ENCODE measurements at places on chromosomes 4 and X.
A peak's percentile ranks its signal among the peaks of the same experiment; 100 is the strongest.

GRCh38 chr4:68375667-68376559 lies 26.0 kb upstream of the YTHDC1 start:
- peak; percentile 29 for DNase-seq

DNA sequence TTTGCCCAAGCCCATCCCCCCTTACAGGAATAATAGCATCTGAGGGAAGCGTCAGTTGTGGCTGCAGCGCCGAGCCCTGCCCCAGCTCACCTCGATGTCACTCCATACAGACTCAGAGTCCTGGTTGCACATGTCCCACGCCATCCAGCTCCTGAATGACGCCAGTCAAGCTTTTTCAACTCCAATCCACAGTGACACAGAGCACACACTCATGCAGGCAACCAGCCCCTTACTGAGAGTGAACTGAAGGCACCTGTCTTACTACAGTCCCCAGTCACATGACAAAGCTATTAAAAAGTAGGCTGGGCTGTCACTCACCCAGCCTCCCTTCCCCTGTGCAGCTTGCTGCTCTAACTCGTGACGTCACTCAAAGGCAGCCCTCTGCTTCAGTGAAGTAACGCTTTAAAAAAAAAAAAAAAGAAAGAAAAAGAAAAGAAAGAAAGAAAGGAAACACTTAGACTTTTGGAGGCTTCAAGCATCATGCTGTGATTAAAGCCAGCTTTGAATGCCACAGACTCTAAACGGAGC lies at the start of gene PPARGC1A:
TSS of gene PPARGC1A (minus strand) at position 234 of the 528 bp plus-strand sequence. CDS start at position 144, 90 bp downstream.
- no peak for DNase-seq

DNA sequence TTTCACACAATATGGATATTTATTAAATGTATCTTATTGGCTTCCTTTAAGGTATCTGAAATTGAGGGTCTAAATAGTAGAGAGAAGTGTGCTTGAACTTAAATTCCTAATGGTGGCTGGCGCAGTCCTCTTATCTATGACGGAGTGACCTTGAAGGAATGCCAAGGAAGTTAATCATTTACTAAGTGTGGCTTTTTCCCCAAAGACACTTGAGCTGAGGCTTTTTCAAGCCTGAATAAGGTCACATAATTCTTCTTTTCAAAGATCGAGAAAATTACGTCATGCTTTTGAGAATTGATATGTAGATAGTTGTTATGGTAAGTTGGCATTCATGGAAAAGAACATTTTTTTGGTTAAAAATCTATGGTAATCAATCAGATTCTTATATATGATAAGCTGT lies 11.7 kb upstream of the PRPS2 start:
- no peak for DNase-seq

GRCh38 chr4:168496834-168497233 lies at the start of gene PALLD:
Gene PALLD (plus strand): TSS chr4:168497052.
- DNase-seq = no peak

DNA sequence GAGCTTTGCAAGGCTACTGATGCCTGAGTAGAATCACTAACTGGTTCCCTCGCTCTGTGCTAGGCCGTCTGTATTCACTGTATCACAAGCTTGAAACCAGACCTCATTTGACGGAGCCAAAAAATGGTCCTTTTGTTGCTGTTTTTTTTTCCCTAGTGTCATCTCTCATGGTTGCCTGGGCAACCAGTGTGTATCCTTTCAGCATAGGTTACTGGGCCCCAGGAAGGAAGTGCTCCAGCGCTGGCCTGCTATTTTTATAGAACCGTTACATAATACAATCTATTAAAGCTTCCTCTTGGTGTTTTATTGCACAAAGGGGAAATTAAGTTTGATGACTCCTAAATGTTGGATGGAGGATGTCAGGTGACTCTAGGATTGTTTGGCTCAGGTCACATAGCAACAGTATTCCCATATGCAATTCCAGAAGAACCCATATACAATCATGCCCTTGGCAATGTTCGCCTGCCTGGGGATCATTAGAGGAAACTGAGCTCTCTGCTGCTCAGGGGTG lies 220.4 kb downstream of the SPRY1 start:
- no peak for DNase-seq

- DNase-seq = no peak
These were observed 1.8 kb downstream of the SUV39H1 start for GRCh38 chrX:48698306-48698705.

DNA sequence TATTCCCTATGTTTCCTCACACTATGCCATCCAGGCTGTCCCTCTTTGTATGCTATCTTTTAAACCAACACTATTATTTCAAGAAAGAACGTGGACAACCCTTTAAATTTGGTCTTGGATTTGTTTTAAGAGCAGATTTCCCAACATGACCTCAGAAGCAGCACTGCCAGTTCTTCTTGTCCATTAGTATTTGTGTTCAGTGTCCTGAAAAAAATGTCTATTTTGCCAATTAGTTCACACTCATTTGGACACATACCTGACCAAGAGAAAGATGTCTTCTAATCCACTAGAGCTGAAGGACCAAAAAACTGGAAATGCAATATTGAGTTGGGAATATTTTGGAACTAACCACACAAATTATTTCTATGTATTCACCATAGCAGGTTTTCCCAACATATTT lies 223.2 kb upstream of the CNKSR2 start:
- DNase-seq = no peak

DNA sequence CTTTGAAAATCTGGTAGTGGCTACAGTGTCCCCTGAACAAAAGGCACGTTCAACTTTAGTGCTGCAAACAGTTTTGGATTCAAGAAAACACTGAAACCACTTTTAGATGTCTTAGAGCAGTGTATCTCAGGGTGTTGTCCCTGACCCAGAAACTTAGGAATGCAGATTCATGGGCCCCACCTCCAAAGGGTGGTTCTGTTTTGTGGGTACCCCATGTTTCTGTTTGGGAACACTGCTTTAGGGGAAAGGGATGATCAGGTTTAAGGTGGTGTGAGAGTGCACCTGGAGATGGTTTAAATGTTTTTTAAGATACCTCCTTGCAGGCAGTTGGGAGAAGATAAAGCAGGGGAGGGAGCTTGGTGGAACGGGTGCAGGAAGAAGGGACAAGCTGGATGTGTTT lies 55.6 kb downstream of the JADE1 start:
- DNase-seq = no peak

DNA sequence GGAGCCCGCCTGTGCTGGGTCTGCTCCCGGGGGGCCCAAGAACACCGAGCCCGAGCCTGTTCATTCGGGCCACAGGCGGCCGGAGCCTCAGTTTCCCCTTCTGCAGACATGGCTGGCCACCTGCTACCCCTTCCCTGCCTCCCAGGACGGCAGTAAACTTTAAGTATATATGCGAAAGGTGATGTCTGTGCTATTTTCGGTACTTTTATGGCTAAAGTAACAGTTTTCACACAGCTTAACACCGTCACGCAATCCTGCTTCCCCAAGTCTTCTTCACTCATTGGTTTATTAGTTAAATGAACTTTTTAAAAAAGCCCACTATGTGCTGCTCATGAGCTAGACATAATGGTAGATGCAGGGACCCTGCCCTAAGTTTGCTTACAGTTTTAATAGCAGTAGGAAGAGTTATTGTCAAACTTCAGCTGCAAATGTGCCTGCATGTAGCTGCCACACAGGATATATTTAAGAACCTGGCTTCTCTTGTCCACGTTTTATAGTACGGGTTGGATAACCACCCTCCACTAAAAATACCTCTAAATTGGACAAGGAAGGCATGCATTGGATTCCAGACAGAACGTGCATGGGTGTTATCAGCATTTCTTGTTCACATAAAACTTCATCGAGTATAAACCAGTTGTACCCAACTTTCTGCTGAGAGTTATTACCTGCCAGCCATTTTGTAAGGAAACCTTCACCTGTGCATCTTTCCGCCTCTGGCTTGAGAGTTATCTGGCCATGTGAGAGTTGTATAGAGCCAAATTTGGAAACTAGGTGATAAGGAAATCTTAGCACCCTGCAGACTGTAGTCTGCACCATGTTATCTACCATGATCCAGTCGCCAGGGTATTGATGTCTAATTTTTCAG lies 741 bp downstream of the ANAPC4 start:
- DNase-seq = no peak

- no peak for DNase-seq
These were observed 308.3 kb downstream of the BMPR1B start for GRCh38 chr4:95066050-95066449.

GRCh38 chr4:120844528-120844921 lies 78.0 kb downstream of the PRDM5 start:
- DNase-seq = no peak

DNA sequence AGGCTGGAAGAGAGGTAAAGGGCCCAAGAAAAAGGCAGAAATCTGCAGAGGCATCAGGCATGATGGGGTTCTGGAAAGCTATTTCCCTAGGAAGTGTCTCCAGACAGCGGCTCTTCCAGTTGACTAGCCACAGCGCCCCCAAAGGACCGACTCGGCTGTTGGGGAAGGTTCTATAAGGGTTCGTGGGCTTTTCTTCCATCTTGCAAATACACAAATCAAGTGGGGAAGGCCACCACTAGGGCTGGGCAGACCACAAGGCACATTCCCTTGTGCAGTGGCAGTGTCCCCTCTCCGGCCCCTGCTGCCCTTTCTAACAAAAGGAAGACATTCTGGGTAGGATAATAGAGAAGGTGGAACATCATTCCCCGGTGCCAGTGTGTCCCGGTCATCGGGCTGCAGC lies 18.2 kb downstream of the BCOR start:
- no peak for DNase-seq

DNA sequence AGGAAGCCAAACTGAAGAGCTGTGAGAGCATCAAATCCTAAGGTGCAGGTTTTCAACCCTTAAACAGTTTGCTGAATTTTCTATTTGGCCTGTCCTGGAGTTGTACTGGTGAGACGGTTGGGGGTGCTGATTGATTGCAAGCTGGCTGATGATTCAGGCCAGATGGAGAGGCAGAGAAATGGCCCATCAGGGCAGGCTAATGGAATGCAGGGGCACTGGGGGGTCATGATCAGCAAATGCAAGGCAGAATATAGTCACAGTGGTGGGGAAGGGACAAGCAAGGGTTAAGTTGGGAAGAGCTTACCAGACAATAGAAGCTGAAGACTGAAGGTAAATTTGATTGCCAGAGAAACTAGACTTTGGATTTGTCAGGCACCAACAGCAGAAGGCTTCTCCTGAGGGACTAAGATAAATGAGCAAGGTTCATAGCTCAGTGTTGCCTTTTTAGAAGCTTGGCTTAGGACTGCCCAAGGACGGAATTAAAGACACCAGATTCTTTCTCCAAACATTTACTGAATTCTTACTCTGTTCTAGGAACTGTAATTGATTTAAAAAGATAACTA lies 4.3 kb upstream of the AADAT start:
- no peak for DNase-seq

- no peak for DNase-seq
These were observed 90.3 kb downstream of the CYSLTR1 start for GRCh38 chrX:78237127-78237526.

- no peak for DNase-seq
These were observed 16.5 kb downstream of the DHRSX start for GRCh38 chrX:2484256-2484655.

DNA sequence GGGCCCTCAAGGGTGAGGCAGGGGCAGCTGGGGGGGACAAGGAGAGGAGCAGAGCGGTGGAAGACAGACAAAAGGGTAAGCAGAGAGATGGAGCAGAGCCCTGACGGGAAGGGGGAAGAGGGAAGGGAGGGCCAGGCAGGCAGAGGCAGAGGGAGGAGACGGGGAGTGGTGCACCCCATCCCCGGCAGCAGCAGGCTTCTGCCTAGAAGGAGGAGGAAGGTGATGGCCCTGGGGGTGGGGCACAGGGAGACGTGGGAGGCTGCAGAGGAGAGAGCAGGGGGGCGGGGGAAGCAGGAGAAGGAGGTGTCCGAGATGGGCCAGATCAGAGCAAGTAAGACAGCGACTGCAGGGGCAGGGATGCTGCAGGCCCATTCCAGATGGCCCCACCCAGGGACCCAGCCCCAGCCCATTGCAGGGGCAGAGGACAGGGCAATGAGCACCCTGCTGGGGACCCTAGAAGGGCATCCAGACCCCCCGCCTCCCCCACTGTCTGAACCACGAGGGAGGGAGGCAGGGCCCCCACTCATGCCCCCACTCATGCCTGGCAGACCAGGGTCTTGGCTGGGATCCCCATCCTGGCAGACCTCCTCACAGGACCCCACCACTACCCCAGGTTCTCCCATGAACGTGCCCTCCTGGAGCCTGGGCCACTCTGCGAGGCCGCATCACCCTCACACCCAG lies 2.7 kb downstream of the L1CAM start:
- no peak for DNase-seq

DNA sequence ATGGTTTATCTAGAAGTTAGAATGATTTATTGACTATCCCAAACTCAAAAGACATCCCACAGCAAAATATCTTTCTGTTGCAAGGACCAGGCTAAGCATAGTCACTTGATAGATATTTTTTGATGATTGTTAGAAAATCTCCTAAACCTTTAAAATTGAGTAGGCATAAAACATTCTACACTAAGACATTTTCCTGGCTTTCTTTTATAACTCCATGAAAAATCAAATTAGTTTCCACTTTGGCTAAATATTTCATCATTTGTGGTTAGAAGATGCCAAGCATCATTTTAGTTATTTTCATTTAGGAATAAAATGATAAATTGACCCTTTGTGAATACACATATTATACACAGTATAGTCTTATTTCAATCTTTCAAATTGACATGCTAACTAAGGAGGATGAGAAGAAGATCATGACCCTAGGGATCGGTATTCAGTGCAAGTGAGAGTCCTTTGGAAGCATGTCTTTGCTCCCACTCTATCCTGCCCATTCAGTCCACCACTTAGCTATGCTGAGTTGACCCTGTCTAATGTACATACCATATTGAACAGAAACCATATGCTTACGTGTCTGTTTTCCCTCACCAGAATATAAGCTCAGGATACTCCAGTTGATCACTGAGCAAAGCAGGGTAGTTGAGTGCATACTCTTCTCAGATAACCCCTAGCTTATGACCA lies 136.6 kb upstream of the OTUD4 start:
- DNase-seq = no peak

- DNase-seq = no peak
These were observed 155.5 kb downstream of the RAB28 start for GRCh38 chr4:13328591-13328990.

GRCh38 chrX:134362560-134363089 lies 97.3 kb upstream of the HPRT1 start:
- no peak for DNase-seq

GRCh38 chrX:47752685-47753084 lies 84.0 kb upstream of the ZNF81 start:
- DNase-seq = no peak

DNA sequence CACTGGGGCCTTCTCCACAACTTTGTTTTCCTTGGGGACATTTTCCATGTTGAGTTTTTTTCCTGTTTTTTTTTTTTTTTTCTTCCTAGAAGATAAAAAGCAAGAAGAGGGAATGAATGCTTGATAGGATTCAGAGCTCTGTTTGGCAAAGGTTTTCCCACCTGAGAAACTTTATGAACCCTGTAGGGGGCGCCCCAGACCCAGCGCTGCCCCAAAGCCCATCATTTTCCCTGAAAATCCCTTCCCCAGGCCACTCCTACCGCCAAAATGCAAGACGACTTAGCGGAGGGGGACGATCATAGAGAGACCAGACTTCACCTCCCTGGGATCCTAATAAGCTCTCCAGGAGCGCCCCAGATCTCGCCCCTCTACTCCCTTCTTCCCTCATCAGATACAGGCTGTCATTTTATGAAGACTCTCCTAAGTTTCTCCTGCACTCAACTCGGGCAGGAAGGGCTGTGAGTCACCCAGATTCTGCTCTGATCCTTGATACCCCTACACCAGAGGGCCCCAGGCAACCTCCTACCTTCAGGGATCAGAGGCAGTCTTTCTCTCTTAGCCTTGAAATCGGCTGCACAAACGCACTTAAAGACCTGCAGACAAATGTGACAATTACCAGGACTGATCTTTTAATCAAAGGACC lies 1.4 kb downstream of the BEX5 start:
- DNase-seq = no peak

Data from NCI-H446 treated with DMSO at 0.1 percent for 48 hours (cell line).